Renal cortical epithelial cell (primary cell): ENCODE measurements at places on chromosomes 12 and 14. TPM values are rescaled to one million over a fixed set of nuclear protein-coding genes. Genes with fewer than 3 reads are reported as not detected.

Gene GLIPR1L1
- not detected in 2 replicates for total RNA-seq

Gene GLIPR1
- 34.4 and 45.3 TPM in 2 replicates for total RNA-seq

Gene FOS
- 0.87 and 80.4 TPM in 2 replicates for total RNA-seq

Gene DDX23
- total RNA-seq = 84.7 and 121 TPM in 2 replicates

DNA sequence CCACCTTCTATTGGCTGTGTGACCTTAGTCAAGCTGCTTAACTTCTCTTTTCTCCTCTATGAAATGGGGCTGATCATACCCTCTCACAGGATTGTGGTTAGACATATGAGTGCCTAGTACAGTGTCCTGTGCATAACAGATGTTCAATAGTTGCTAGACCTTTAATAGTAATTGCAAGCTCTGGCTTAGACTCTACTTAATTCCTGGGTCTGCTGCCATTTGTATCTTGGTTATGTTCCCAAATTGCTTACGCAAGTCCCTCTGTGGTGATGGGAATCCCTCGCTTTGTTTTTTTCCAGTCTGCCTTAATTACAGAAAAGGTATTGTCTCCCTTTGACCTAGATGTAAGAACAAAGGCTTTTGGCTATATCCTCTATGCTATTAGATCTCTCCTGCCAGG lies 15.1 kb downstream of the SUDS3 start:
- DNase-seq = no peak

DNA sequence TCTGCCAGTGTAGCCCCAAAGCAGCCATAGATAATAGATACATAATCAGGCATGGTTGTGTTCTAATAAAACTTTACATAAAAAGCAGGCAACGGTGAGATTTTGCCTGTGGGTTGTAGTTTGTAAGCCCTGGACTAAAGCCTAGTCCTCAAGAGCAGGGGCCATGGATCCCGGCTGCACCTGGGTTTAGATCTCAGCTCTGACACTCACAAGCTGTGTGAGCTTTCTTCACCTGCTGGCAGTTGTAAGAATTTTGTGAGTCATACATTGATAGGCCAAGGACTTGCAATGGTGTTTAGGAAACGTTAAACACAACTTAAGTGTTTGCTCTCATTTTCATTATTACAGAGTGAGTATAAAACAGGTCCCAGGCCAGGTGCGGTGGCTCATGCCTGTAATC lies 395.8 kb upstream of the TBX3 start:
- DNase-seq = no peak

DNA sequence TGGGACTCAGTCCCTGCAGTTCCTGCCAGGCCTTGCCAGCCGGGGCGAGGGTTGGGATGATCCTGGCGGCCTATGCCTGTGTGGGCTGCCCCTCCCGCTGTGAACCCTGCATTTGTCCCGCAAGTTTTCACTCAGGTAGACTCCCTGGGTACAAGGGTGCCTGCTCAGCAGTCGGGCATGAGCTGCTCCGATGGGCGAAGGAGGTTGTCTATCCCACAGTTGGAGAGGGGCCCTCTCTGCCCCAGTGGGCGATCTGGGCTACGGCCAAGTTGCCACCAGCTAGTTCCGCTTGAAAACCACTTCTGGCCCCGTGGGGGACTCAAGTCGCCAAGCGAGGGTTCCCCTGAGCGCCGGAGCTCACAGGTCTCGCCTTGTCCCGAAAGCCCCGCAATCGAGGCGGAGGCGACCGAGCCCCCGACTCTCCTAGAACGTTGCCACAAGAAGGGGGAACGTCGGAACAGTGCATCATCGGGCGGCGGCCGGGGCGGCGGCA lies 365 bp upstream of the TPI1 start:
- no peak for DNase-seq

DNA sequence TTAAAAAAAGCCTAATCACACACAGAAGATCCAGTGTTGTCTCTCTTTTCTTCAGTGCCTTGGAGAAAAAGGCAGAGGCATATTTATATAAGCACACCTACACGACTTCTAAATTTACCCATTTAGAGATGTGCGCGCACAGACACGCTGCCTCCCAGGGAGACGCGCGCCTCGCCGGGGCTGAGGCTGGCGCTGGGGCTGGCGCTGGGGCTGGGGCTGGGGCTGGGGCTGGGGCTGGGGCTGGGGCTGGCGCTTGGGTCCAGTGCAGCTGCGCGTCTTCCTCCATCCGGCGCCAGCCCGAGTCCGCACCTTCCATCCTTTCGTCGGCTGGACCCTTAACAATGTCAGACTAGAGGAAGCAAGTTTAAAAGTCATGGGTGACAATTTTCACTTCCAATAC lies 118.4 kb upstream of the ARID2 start:
- no peak for DNase-seq

GRCh38 chr12:55818140-55818728 lies 393 bp downstream of the ORMDL2 start:
- DNase-seq = peak; percentile 23

DNA sequence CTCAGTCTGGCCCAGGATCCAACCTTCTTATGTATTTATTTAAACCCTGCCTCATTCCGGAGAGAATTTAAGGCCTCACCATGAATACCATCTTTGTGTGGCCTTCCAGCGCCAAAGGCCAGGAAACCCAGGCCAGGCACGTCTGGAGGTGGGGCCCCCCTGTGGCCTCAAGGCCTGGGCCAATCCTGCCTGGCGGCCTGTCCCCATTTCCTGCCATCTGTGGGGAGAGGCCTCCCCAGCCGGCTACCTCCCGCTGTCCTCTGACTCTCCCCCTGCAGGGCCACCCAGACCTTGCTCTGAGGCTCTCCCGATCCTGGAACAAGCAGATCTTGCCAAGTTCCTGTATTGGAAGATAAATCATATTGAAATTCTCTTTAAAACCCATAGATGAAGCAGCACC lies 37.4 kb upstream of the MEG3 start:
- no peak for DNase-seq

DNA sequence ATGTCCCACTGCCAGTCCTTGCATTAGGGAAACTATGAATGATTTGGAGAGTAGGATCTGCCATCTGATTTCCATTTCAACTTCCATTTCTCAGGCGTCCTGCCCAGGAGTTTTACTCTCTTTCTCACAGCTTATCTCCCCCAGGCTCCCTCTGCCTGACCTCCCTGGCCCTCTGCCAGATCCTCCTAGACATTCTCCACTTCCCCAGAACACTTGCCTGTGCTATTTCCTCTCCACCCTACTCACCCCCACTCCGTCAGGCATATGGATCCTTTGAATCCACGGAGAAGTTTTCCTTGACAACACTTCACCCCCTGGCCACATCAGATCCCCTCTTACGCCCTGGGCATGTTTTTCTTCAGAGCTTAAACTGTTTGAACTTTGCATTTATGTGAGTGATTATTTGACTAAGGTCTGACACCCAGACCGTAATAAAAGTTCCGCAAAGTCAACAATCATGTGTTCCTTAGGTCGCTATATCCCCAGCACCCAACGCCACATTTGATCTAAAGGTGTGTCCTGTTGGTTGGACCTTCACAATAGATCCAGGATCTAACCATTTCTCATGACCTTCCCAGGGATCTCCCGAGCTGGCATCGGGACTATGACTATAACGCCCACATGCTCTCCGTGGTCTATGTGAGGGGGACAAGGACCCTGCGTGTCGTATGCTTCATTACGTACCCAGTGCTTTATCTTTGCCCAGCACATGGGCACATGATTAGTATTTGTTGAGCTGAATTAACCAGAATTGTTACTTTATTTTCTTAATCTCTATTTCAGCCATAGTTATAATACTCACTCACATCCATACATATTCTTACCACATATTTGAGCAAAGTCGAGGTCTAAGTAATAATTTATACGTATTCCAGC lies 255.8 kb upstream of the FOXN3 start:
- no peak for DNase-seq
